ENCODE measurements at places on chromosomes 6 and 20. TPM values are rescaled to one million over a fixed set of nuclear protein-coding genes. Genes with fewer than 3 reads are reported as not detected.

The FAM83B gene
- not detected for total RNA-seq

The ATP6V1G2 gene
- 5.5 TPM for total RNA-seq

The GJA10 gene
- total RNA-seq = not detected

The NRN1 gene
- total RNA-seq = 54.8 TPM

The GRM1 gene
- not detected for total RNA-seq

The PTK6 gene
- total RNA-seq = 0.31 TPM

The C6orf15 gene
- total RNA-seq = not detected

The PRR18 gene
- not detected for total RNA-seq

The CCDC170 gene
- total RNA-seq = not detected

The SNRPB gene
- total RNA-seq = 232 TPM

The SLC16A10 gene
- 6.8 TPM for total RNA-seq

The TP53TG5 gene
- total RNA-seq = not detected

The ADGB gene
- total RNA-seq = not detected

The PTGIS gene
- 0.37 TPM for total RNA-seq

The DEF6 gene
- total RNA-seq = 213 TPM

The SLC22A16 gene
- total RNA-seq = not detected

The TCF15 gene
- not detected for total RNA-seq

The FOXQ1 gene
- not detected for total RNA-seq

The VPS52 gene
- total RNA-seq = 76.0 TPM

The MATN4 gene
- total RNA-seq = 0.30 TPM

The LHFPL5 gene
- total RNA-seq = not detected

The OR2J2 gene
- total RNA-seq = not detected

The NR2E1 gene
- total RNA-seq = not detected

The CHMP4B gene
- 82.8 TPM for total RNA-seq

The VGLL2 gene
- not detected for total RNA-seq

The CFAP206 gene
- total RNA-seq = not detected

The HTR1E gene
- not detected for total RNA-seq

The ERVFRD-1 gene
- total RNA-seq = not detected

The OPRM1 gene
- not detected for total RNA-seq

The PLN gene
- total RNA-seq = not detected

The RFX6 gene
- not detected for total RNA-seq

The PTCHD4 gene
- not detected for total RNA-seq

The NNAT gene
- not detected for total RNA-seq

The FNDC11 gene
- 0.48 TPM for total RNA-seq

The SCUBE3 gene
- 0.22 TPM for total RNA-seq

The SLC17A1 gene
- total RNA-seq = not detected

The ARMH2 gene
- total RNA-seq = 1.6 TPM

The PACSIN1 gene
- 3.1 TPM for total RNA-seq

The OVOL2 gene
- total RNA-seq = not detected

The STAU1 gene
- 52.5 TPM for total RNA-seq

The RPS21 gene
- total RNA-seq = 2,157 TPM

The C6orf58 gene
- not detected for total RNA-seq

The MTCH1 gene
- 135 TPM for total RNA-seq

All from activated naive CD8-positive, alpha-beta T cell treated with anti-CD3 and anti-CD28 coated beads, Interleukin-2, amount 10 ng/mL, durations not matched to agents 7 days and 5 days (primary cell).